HS-5 (cell line): ENCODE measurements at places on chromosomes 7 and 10.

GRCh38 chr10:15469111-15469510 is 98.0 kb upstream of the FAM171A1 start:
- DNase-seq = no peak

DNA sequence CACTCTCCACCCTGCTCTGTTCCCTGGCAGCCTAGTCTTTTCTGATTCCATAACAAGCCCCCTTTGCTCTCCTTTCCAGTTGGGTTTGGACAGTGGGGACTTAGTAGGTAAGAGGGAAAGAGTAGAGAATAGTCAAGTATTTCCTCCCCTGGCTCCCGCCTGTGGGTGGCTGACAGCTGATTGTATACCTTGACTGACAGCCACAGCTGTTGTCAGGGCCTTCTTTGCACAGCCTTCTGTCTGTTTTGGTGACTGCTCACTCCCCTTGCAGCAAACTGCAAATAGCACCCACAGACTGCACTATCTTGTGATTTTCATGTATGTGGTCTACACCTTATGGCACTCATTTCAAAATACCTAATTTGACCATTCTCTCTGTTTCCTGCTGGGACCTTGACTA is 486.3 kb downstream of the ACTR3B start:
- DNase-seq = no peak

GRCh38 chr7:22447008-22447407 is 53.0 kb downstream of the STEAP1B start:
- DNase-seq = no peak

DNA sequence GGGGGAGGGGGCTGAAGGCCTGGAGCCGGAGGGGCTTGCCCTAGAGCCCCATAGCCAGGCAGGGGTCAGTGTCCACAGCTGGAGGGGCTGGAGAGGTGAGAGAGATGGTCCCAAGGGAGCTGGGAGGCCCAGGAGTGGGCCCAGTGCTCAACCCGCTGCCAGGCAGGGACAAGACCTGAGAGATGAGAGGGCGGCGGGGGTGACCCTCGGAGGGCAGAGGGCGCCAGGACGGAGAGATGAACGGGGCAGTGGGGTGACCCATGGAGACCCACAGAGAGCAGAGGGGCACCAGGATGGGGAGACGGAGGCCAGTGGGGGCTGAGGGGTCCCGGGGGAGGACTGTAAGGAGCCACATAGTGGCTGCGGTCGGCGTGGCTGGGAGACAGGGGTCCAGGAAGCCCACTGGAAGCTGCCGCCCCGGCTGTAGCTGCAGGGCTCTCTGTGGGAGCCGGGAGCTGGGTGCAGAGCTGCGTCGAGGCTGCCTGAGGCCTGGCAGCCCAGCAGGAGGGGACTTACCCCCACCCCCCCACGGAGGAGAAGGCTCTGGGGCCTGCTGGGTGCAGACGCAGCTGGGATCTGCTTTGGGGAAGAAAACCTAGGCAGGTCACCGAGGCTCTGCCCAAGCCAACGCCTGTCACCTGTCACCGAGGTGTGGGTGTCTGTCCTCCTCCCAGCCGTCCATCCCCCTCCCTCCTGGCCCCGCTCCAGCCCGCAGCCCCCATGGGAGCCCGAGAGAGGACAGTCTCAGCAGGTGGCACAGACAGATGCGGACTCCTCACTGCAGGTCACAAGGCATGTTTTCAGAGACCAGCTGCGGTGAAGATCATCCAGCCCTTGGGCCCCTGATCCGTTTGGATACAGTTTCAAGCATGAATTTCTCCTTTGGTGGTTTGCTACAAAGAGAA is 25.1 kb downstream of the PWWP2B start:
- DNase-seq = no peak

DNA sequence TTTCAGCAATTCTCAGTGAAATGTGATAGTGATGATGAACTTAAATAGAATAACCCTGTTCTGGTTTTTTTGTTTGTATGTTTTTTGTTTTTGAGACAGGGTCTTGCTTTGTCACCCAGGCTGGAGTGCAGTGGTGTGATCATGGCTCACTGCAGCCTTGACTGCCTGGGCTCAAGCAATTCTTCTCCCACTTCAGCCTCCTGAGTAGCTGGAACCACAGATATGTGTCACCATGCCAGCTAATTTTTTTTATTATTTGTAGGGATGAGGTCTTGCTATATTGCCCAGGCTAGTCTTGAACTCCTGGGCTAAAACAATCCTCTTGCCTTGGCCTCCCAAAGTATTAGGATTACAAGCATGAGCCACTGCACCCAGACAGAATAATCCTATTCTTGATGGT is 14.3 kb upstream of the COL17A1 start:
- no peak for DNase-seq

GRCh38 chr10:93215312-93215711 is 141.6 kb downstream of the CYP26A1 start:
- DNase-seq = no peak

DNA sequence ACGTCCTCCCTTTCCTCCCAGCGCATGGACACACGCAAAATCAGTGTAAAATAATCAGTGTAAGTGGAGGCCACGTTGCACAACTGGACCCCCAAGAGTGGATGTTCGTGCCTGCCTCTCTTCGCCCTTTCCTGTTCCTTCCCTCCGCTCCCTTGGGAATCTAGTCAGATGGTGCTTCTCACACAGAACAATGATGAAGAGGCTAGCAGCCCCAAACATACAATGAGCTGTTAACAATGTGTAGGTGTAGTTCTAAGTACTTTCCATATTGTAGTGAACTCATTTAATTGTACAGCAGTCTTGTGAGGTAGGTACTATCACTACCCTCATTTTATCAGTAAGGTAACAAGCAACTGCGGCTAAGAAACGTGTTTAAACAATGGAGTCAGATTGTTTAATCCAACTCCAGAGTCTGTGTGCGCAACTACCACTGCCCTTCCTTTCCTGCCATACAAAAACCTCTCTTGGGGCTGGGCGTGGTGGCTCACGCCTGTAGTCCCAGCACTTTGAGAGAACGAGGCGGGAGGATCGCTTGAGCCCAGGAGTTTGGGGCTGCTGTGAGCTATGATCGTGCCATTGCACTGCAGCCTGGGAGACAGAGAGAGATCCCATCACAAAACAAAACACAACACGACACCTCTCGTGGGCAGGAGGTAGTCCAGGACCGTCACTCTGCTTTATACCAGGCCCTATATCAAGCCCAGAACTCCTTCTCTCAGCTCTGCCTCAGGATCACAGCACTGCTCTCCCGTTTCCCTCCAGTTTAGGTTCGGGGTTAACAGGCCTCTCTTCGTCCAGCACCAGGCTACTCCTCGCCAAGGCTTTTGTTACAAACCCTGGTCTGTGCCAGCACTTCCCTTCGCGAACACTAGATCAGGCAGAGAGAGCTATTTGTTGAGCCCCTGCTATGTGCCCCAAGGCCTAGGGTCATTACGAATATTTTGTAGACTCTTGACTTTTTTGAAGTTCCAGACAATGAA is 1.1 kb downstream of the FKBP9 start:
- DNase-seq = peak; percentile 41

GRCh38 chr10:128865436-128866195 is 601.4 kb upstream of the MGMT start:
- no peak for DNase-seq

DNA sequence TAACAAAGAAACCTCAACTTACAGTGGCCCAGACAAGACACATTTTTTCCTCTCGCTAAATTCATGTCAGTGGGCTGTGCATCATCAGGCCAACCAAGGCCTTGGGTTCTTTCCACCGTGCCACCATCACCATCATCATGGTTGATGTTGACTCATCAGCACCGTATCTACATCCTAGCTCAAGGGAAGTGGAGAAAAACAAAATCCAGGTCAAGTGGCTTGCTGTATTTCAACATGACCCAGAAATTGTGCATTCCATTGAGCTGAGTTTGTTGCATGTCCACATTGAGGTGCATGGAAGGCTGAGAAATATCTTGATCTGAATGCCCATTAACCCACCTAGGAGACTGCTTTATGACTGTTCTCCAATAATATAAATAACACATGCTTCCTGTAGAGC is 312.4 kb upstream of the CDC14C start:
- peak; percentile 60 for DNase-seq

GRCh38 chr7:42348071-42348470 is 111.1 kb upstream of the GLI3 start:
- DNase-seq = no peak

- no peak for DNase-seq
Observed at GRCh38 chr7:13411636-13412035, 577.8 kb downstream of the ETV1 start.

DNA sequence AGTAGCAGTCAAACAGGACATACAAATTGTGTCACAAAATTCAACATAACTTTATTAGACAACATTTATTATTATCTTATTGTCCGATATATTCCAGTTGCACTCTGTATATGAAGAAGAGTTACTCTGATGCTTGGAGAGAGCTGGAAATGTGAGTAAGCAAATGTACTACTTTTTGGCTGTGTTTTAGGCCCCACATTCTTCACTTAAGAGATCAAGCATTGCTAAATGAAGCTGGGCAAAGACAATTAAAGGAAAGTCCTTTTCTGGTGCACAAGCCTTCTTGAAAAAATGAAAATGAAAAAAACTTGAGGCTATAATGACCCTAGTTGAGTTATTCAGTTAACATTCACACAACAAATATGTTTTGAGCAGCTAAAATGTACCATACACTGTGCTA is 26.1 kb downstream of the MYPN start:
- DNase-seq = peak; percentile 33

- DNase-seq = no peak
Observed at GRCh38 chr10:6274040-6274439, 71.3 kb downstream of the PFKFB3 start.

- no peak for DNase-seq
Observed at GRCh38 chr10:96642973-96643372, 56.2 kb upstream of the TM9SF3 start.

DNA sequence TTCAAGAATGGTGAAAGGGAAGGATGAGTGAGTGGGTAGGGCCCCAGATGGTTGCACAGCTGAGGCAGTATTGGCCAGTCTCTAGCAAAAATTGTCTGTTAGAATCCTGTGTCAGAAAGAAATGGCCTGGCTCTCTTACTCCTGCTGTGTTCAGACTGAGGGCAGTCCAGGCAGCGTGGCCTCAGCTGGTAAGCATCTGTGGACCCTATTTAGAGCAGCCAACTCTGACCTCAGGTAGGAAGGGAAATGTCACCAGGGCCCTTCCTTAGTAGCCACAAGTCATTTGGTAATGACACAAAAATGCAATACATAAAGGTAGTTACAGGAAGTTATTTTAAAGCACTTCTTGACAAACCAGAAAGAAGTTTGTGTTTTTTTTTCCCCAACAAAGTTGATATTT is 1194.7 kb downstream of the CNTNAP2 start:
- no peak for DNase-seq
